ENCODE measurements at places on chromosomes 2 and 18. TPM values are rescaled to one million over a fixed set of nuclear protein-coding genes. Genes with fewer than 3 reads are reported as not detected.

DNA sequence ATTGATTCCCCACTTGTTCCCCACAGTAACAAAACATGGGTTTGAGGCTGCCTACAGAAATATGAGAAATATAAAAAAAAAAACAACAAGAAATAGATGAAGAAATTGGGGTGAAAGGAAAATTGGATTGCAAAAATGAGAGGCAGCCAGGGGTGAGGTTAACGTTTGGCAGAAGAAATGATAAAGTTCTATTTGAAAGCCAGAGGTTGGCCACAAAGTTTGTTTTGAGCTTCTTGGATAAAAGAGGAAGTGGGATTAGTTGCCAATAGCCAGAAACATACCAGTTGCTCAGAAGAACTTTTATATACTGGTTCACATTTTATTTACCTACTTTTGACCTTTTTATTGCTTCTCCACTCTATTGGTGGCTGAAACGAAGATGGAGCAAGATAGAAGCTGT, 67.5 kb downstream of the FASTKD2 start:
- DNase-seq = no peak

Gene SKA1
- 25.1 TPM for total RNA-seq

DNA sequence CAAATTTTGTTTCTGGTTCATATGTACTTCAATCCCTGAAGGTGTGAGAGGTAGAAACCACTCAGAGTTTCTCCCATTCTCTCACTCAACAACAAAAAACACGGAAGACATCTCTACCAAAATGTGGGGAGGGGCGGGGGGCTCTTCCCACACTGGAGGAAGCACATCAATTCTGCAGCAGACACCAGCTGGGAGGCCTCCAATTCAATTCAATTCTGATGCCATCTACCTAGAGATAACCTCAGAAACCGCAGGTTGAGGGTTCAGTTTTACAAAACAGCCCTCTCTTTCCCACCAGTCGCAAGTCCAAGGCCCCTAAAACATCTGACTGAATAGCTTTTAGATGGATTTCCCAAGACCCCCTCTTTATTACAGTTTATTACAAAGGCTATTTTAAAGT, 7.0 kb upstream of the MCFD2 start:
- DNase-seq = no peak

DNA sequence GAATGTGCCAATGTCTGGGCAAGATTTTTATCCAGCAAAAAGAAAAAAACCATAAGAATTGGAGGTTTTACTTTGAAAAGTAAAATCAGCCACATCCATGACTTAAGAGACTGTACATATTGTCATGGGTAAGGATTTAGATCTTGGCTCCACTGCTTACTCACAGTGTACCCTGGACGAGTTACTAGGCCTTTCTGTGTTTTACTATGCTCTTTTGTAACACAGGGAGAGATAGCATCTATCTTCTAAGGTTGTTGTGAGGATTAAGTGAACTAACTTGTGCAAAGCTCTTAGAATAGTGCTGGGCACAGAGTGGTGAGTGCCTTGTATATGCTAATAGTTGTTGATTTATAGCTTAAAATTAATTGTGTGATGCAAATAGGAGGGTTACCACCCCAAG, 255.9 kb downstream of the NEDD4L start:
- DNase-seq = no peak

- DNase-seq = peak; percentile 97
Measured at GRCh38 chr2:36597532-36598377, at the start of gene FEZ2. FEZ2 (minus strand) TSS chr2:36598168; CDS start chr2:36598142, 26 bp downstream.

- DNase-seq = no peak
Measured at GRCh38 chr2:196389670-196390069, 218.3 kb upstream of the STK17B start.

Gene ELOA2
- total RNA-seq = not detected

Gene CYP27C1
- total RNA-seq = 3.0 TPM

DNA sequence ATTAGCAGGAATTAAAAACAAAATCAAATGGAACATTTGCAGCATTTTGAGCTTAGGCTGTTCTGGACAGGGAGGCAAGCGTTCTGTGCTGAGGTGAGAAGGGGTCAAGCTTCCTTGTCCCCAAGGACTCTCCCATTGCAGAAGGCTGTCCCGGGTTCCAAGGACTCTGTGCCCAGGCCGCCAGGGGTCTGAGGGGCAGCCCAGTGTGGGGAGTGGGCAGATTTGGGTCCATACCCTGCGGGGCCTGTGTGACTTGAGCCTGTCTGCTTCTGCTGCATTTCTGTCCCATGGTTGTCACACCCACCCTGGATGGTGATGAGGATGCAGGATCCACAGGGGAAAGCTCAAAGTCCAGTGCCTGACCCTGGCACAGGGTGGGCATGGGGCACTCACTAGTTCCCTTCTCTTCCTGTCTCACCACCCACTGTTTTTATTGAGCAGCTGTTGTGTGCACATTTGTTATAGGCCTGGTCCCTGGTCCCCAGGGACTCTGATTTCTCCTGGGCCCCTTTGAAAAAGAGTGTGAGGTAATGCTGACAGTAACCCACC, 211.4 kb upstream of the HS6ST1 start:
- DNase-seq = no peak

Gene CCDC74A
- 47.8 TPM for total RNA-seq

Data from GM23338 (cell line).